ENCODE measurements at places on chromosomes 2 and 18.

GRCh38 chr2:153912798-153913396, 41.2 kb downstream of the GALNT13 start:
- no peak for DNase-seq

DNA sequence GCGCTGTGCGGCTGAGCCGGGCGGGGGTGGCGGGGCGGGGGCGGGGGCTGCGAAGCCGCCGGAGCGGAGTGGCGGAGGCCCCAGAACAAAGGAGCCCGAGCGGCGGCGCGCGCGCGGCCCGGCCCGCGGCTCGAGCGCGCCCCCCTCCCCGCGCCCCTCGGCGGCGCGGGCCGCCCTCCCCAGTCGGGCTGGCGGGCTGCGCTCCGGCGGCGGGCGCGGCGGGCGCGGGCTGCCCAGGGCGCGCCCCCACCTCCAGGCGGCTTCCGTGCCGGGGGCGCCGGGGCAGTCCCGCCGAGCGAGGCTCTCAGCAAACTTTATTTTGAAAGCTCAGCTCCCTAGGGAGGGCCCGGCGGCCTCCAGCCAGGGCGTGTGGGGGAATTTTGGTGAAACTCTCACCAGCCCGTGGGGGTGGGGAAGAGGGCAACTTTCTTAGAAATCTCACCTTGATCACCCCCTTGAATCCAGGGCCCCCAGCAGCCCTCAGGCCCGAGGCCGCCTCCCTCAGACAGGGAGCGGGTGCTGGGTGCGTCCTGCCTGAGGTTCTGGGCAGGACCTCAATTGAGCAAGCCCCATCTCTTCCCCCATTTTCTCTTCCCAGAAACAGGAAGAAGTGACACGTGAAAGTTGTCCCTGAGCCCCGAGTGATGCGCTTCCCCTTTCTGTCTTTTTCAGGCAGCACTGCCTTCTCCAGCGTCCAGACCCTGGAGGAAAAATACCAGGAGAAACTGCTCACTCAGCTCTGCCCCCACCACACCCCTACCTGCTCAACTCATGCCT, 786 bp downstream of the TET3 start:
- DNase-seq: peak; percentile 69

DNA sequence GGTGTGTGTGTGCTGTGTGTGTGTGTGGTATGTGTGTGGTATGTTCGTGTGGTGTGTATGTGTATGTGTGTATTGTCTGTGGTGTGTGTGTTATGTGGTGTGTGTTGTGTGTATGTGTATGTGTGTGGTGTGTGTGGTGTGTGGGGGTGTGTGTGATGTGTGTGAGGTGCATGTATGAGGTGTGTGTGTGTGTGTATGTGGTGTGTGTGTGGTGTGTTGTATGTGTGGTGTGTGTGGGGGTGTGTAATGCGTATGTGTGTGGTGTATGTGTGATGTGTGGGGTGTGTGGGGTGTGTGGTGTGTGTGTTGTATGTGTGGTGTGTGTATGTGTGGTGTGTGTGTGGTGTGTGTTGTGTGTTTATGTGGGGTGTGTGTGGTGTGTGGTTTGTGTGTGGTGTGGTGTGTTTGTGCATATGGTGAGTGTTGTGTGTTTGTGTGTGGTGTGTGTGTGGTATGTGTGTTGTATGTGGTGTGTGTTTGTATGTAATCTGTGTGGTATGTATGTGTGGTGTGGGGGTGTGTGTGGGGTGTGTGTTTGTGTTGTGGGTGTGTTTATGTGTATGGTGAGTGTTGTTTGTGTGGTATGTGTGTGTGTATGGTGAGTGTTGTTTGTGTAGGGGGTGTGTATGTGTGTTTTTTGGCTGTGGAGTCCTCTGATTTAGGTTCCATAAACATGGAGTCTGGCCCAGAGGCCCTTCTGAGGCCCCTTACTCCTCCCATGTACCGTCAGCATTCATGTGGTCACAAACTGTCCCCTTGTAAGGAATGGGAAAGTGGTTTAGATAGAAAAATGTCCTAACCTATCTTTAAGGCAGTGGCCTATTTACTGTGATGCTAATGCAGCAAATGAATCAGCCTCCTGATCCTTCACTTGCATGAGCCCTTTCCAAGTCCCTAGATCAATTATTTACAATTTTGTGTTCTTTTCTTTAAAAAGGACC, 116.0 kb downstream of the ALPK2 start:
- DNase-seq: peak; percentile 13

DNA sequence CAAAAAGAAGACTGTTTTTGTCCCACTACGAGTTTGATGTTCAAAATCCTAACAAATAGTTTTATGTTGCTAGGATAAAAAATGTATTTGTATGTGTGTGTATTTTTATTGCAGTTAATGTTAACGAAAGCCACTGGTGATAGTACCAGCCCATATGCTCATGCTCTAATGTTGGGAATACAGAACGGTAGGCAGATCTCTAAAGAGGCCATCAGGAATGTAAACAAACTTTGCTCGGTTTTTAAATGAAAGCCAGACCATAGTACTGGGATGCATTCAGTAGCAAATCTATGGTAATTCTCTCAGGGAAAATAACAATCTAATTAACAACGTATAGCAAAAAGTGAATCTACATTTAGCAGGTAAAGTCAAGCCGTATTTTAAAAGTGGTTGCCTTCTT, 208.1 kb downstream of the NEDD4L start:
- no peak for DNase-seq

GRCh38 chr18:37676276-37676675, 110.7 kb upstream of the CELF4 start:
- DNase-seq: no peak

DNA sequence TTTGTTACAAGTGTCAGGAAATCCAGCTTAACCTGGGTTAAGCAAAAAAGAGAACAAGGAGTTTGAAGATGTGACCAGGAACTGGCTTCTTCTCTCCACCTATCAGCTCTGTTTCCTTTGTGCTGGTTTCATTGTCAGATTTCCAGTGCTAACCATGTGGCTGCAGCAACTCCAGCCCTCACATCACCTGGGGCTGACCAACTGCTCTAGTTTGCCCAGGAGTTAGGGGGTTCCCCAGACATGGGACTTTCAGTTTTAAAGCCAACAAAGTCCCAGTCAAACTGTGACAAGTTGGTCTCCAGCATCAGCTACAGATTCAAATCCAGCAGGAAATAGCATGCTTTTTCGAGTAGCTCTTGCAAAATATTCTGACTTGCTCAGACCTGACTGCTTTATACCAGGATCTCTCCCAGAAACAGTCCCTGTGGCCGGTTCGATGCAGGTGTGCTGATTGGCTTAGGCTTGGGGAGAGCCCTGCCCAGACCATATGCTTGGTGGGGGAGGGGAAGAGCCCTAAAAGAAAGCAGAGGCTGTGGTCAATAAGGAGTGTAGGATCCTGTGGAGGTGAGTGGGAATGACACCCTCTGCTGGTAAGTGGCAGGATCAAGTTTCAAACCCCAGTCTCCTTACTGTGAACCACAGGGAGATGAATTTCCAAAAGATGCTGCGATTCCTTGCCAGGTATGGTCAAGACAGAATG, 49.5 kb downstream of the KCNE4 start:
- DNase-seq: peak; percentile 2

GRCh38 chr2:235151152-235151551, 199.3 kb downstream of the SH3BP4 start:
- DNase-seq: no peak

DNA sequence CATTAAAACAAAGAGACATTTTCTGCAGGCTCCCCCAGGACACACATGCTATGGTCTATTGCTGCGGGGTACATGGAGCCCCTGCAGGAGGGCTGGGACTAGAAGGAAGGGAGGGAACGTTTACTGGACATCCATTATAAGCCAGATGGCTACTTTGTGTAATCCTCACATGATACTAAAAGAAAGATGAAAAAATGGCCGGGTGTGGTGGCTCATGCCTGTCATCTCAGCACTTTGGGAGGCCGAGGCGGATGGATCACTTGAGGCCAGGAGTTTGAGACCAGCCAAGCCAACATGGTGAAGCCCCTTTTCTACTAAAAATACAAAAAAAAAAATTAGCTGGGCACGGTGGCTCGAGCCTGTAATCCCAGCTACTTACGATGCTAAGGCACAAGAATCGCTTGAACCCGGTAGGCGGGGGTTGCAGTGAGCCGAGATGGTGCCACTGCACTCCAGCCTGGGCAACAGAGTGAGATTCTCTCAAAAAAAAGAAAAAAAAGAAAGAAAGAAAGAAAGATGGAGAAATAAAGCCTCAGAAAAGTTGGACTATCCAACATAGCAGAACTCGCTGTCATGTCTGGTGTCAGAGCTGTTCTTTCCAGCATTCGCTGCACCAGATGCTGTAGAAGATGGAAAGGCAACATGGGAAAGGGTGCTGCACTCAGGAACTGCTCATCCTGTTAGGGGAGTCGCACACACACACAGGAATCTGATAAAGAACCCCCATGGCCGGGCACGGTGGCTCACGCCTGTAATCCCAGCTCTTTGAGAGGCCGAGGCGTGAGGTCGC, 7.8 kb upstream of the MYCN start:
- DNase-seq: no peak

- DNase-seq: no peak
Observed at GRCh38 chr2:80830891-80831290, 526.3 kb upstream of the LRRTM1 start.

DNA sequence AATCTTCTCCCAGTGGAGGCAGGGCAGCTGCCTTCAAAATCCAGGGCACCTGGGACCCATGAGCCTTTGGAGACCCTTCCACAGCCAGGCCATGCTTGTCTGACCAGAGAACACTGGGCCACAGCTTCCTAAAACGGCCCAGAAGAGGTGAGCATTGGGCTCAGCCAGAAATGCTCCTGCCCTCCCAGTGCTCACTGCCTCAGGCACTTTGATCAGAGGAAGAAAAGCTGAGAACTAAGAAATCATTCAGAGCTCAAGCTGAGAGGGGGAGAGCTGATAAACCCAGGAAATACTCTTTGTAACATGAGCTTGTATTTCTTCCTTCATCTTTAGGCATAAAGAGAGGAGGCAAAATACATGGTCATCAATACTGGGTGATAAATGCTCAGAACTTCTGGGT, 365.5 kb upstream of the KLHL29 start:
- DNase-seq: no peak

GRCh38 chr2:181456660-181457120, 496 bp upstream of the ITGA4 start:
- DNase-seq: peak; percentile 84

Measured in CD8-positive, alpha-beta T cell (primary cell).